ENCODE measurements at places on chromosomes 12 and 14.

DNA sequence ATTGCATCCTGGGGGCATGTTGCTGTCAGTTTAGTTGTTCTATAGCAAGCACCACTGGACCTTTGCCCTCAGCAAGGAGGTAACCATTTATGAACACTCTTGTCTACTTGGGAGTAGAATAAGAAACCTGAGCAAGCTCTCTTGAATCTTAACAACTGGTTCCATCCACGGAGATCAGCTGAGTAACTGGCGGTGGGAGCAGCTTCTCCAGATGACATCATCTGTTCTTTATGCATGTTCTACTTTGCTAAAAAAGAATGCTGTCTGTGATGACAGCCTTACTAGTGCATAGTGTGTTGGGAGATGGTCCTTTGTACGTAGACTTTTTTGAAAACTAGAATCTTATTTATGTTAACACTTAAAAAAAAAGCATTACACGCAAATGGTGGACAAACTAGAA, 17.7 kb downstream of the SLC4A8 start:
- peak; percentile 57 for DNase-seq

- DNase-seq: no peak
Measured at GRCh38 chr12:65275627-65276026, 2.9 kb upstream of the MSRB3 start.

- no peak for DNase-seq
Measured at GRCh38 chr14:63993992-63994391, 141.2 kb downstream of the SYNE2 start.

- no peak for DNase-seq
Measured at GRCh38 chr12:110816248-110816647, 30.5 kb upstream of the CCDC63 start.

- DNase-seq: no peak
Measured at GRCh38 chr12:28512406-28512805, 322.1 kb downstream of the CCDC91 start.

DNA sequence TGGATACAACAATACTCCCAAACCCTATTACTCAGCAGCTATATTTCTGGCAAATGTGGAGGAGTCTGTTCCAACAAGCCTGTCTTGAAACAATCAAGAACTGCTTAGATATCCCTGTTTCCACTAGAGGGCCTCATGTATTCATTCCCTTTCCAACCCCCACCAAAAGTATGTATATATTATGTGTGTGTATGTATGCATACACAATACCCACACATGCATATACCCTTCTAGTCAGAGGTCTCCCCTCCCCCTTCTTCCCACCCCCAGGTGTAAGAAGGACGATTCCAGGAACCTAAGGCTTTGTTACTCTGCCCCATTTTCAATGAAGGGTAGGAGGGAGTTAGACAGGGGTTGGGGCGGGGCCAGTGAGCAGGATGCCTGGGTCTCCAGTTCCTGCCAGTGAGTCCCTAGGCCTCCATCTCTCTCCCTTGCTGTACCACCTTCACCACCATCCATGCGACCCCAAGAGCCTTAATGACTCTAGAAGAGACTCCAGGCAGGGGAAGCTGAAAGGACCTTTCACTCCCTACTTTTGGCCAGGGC, at the start of gene DGKA:
DGKA (plus strand) TSS at position 392 of the 546 bp plus-strand sequence. CDS start 5,342 bp downstream, outside the sequence.
- peak; percentile 78 for DNase-seq

GRCh38 chr14:33938131-33938949, 12.5 kb downstream of the EGLN3 start:
- DNase-seq: no peak

- DNase-seq: no peak
Measured at GRCh38 chr14:92659765-92660561, 88.5 kb downstream of the LGMN start.

DNA sequence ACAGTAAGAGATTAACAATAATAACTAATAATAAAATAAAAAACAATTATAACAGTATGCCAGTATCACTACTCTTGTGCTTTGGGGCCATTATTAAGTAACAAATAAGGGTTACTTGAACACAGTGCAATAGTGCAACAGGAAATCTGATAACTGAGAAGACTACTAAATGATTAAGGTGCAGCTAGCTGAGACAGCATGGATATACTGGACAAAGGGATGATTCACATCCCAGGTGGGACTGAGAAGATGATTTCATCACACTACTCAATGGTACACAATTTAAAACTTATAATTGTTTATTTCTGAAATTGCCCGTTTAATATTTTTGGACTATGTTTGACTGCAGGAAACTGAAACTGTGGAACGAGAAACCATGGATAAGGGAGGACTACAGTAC, 168.6 kb upstream of the ABCD2 start:
- no peak for DNase-seq

GRCh38 chr12:41917181-41917580, 227.5 kb downstream of the GXYLT1 start:
- DNase-seq: no peak

GRCh38 chr12:58253663-58254062, 312.3 kb downstream of the ATP23 start:
- DNase-seq: no peak

DNA sequence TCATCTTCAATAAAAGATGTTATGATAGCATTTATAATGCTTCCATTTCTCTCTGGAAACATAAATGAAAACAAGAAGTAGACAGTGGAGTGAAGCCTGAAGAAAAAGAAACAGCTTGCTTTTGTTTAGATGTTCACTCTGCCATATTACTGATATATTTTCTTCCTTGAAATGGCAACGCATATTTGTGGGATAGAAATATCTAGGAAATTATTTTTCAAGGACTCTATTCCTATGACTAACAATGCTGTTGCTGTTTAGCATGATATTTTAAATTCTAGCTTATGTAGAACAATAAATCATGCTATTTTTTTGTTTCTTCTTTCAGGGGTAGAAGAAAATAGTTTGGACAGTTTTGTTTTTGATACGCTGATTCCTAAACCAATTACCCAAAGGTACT, 359.0 kb downstream of the NAV3 start:
- no peak for DNase-seq

GRCh38 chr14:93962701-93963601, 13.4 kb downstream of the ASB2 start:
- no peak for DNase-seq
